ENCODE measurements at places on chromosomes 12 and 14.

DNA sequence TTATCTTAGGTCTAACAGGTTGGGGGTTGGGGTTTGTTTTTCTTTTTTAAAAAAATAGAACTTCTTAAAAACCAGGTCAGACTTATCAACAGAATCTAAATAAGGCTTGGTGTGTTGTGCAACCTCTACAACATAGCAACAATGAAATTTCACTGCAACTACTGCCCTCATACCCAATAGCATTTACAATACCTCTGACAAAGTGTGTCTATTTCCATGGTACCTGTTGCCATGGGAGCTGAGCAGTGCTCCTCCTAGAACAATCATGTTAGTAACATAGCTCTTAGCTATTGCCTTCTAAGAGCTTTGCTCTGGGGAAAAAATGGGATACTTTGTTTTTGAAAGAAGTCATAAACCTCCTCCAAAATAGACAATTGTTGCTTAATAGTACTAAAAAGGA, 103.3 kb upstream of the CCDC175 start:
- no peak for DNase-seq

DNA sequence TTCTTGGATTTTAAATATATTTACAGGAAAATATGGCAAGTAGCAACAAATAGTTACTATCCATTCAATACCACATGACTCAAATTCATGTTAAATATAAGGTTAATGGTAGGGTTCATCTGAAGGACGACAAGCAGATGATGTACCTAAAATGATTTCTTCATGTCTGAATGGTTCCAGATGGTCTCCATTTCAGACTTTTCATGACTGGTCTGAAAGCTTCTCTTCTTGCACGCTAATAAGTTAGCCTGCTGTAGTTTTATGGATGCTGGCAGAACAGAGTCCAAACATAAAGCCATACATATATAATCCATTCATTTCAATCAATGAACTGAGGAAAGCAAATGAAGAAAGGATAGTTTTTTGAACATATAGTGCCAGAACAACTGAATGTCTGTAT, 257.0 kb upstream of the MGAT4C start:
- no peak for DNase-seq

DNA sequence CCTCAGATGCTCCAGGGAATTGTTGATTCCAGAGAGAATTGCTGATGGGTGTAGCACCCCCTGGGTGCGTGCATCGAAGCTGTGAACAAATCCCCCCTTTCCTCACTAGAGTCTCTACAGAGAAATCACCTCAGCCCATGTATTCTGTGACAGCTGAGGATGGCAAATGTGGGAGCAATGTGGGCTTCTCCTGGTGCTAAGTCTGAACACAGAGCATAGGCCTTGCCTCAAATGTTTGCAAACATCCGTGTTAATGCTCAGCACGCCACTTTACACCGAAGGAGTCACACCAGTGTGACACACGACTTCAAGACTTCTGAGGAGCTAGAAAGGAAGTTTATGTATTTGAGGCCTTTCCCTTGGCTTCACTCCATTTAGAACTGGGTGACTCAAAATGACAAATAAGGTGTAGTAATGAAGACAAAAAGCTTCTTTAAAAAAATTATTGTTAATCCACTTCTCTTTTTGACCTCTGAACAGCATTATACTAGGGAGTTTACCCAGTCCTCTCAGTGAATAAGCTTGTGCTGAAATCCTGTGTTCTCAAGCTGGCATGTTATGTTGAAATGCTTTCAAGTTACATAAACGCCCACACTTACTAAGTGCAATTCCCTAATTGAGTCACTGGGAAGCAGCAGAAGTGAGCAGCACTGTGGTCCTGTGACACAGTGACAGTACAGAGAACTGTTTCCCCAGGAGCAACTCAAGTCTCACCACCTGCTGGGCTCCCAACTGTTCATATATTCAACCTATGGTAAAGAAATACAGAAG, 92.9 kb downstream of the FAR2 start:
- DNase-seq, result peak; percentile 32

DNA sequence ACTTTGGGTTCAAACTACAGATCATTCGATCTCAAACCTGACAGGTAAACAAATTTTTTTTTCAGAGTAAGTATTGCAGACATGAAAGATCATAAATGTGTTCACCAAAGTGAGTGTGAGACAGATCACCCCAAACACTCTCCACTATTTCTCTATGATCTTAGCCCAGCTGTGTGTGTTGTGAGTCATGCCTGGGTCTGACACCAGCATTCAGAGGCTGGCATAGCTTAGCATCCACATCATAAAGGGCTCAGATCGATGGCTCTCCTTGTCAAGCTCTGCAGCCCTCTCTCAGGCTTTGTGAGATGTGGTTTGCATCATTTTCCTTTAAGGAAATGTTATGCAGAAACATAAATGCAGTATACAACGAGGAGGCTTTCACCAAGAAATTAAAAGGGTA, 164.9 kb downstream of the ETV6 start:
- DNase-seq, result no peak

DNA sequence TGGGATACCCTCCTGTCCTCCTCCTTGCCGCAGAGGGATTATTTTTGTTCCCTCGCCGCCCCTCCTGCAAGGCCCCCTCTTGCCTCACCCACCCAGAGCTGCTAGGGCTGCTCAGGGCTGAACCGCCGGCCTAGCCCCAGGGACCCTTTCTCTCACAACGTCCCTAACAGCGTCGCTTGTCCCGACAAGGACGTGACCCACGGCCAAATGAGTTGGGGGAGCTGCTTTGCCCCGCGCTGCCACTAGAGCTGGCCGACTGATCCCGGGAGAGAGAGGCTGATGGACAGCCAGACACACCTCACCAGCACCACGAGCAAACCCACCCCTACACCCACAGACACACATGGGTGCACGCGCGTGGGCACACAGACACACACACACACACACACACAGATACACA, 154.6 kb upstream of the ALG10B start:
- no peak for DNase-seq

Data from head of caudate nucleus (tissue), 42 donors.